Brain pericyte (primary cell): ENCODE measurements at places on chromosomes 7 and 10.

- DNase-seq: no peak
Measured at GRCh38 chr7:114931656-114932011, 9.7 kb downstream of the MDFIC start.

- DNase-seq: no peak
Measured at GRCh38 chr10:60450291-60450690, 60.6 kb upstream of the ANK3 start.

GRCh38 chr10:19578571-19578970 lies 237.7 kb upstream of the PLXDC2 start:
- no peak for DNase-seq

- DNase-seq: no peak
Measured at GRCh38 chr10:23205972-23206642, 14.0 kb downstream of the PTF1A start.

- no peak for DNase-seq
Measured at GRCh38 chr10:69415951-69416350, 767 bp downstream of the TACR2 start.

DNA sequence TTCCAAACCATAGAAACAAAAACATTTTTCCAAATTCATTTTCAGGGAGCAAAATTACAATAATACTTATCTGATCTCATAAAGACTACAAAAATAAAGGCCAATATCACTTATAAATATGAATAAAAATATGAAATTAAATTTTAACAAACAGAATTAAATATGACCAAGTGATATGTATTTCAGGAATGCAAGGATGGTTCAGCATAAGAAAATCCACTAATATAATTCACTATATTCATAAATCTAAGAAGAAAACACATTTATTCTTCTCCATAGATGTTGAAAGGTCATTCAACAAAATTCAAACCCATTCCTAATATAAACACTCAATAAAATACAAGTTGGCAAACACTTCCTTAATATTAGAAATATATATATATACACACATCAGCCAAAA lies 115.2 kb upstream of the TMEM168 start:
- DNase-seq: no peak

DNA sequence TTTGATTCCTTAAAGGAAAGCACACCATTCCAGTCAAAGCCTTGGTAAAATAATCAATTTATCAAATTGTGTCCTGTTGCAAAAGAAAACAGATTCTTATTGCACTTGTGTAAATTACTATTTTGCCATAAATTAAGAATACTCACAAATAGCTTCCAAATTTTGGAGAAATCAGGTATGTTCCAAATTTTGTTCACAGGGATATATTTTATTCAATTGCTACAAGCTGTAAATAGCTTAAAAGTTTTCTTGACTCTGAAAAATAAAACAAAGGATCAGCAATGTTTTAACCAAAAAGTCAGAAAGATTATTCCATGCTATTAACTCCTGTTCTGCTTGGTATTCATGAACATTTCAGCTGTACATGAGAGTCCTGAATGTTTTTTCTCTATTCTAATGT lies 47.4 kb upstream of the CHST3 start:
- no peak for DNase-seq

- no peak for DNase-seq
Measured at GRCh38 chr7:93039786-93040185, 78.0 kb downstream of the SAMD9 start.

DNA sequence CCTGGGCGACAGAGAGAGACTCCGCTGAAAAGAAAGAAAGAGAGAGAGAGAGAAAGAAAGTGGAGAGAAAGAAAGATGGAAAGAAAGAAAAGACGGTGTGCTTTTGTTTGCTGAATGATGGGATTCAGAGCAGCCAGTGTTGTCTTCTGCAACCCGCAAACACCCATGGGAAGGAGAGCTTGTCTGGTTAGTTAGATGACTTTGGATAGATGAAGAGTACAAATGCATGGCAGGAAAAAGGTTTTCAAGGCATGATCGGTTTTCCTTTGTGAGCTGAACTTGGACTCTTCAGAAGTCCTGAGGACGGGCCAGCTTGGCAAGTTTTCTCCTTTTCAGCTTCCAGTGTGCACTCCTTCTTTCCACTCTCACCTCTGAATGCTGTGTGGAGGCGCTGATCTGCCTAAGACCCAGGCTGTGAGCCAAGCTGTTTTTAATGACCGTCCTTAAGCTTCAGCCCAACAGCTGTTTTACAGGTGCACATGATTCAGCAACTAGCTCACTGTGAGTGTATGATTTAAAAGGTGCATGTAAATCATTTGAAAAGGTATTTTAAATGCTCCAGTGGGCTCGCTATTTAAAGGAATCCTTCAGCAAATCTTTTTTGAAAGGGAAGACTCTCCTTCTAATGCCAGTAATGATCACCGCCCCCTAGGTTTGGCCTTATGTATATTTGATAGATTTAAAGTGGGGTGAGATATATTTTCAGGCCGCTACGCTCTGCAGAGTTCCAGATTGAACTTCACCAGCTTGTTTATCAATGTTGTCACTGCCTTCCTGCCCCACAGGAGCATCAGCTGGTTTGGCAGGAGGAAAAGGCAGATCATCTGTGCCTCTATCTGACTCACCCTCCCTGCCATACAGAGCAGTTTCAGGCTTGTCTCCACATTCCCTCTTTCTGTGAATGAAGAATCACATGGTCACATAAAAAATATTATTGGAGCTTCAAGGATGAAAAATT lies 115.0 kb downstream of the PLXDC2 start:
- DNase-seq: no peak

GRCh38 chr7:108808549-108809266 lies 239.0 kb downstream of the DNAJB9 start:
- DNase-seq: no peak

DNA sequence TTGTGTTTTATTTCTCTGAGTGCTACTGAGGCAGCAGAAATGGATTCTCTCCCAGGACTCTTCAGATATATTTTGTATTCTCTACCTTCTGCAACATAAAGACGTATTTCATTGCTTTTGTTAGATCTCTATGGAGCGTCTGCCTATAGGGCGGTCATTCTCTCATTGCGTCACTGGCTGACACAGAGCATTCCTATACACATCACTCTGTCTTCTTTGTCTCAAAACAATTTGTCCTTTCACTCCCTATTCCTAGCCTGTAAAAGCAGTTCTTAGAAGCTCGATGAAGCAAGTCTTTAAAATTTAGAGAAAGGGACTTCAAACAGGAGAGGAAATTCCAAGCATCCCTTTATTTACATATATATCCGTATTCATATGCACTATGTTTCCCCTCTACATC lies 120.6 kb downstream of the CPED1 start:
- DNase-seq: no peak

DNA sequence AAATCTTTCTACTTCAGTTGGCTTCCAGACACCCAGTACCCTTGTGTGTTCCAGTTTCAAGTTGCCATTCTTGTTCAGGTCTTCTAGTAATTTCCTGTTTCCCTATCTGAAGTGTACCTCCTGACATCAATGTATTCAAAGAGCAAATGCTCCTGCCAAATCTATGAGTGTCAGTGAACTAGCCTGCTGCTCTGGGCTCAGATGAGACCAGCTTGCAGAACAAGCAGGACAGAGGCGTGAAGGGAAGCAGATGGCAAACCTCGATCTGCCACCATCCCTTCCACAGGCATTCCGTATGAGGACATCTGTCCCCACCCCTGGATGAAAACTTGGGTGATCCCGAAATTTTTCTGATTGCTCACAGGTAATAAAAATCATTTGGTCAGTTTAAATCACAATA lies 4.4 kb upstream of the MPP7 start:
- no peak for DNase-seq

DNA sequence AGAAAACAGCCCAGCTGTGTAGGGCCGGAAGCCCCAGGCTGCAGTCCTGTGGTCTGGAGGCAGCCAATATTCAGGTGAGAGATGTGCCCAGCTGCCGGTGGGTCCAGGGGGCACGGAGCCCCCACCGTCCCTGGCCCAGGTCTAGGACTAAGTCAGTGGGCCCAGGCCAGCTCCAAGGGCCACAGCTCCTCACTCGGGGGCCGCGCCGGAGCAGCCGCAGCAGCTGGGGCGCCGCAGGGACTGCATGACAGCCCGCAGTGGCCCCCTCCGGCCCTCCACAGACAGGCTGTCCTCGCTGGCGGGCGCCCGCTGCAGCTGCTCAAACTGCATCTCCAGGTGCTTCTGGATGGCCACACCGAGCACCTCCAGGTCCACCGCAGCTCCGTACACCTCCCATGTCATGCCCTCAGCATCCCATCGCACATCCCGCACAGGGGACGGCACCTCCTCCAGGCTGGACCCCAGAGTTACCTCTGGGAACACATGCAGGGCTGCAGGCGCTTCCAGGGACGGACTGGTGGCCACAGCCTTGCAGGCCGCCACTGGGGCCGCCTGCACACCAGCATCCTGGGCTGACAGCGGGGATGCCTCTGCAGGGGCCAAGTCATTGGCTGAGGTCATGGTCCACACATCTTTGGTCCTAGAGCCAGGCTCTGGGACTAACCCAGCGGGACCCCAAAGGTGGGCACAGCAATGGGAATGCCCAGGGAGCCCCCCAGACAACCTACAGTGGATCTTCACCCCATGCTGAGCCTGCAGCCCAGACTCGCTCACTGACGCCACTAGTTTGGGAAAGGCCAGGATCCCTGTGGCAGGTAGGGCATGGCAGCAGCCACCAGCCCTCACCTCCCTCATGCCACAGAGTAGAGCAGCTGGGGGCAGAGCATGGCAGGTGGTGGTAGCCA lies 7.0 kb downstream of the GPRIN2 start:
- no peak for DNase-seq

- DNase-seq: no peak
Measured at GRCh38 chr10:66934711-66935110, 8.9 kb downstream of the LRRTM3 start.

DNA sequence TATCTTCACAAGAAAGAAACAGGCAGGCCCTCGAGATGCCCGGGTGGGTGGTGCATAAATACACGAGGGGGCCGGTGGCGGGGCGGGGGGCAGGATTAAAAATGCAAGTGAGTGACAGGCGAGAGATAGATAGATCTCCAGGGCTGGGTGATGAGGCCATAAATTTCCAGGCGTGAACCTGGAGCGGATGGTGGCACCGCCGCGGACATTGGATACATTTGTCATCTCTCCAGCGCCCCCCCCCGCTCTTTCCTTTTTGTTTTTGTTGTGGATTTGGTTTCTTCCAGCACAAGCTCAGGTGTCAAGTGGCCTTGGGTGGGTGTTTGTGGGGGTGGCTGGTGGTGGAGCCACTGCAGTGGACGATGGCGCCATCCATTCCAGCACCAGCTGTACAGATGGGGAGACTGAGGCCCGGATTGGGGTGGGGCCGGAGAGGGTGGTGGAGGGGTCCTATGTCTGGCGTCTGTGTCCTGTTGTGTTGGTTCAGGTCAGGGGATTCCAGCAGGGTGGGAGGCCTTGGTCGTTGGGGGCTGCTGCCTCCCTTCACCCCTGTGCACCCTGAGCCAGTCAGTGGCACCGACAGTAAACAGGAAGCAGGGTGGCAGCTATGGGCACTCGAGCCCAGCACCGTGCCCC lies 2.9 kb downstream of the ELFN1 start:
- no peak for DNase-seq
